ENCODE measurements at places on chromosomes 2 and 18. TPM values are rescaled to one million over a fixed set of nuclear protein-coding genes. Genes with fewer than 3 reads are reported as not detected.

GRCh38 chr2:201960305-201960704, 73.3 kb upstream of the FZD7 start:
- peak; percentile 44 for DNase-seq

DNA sequence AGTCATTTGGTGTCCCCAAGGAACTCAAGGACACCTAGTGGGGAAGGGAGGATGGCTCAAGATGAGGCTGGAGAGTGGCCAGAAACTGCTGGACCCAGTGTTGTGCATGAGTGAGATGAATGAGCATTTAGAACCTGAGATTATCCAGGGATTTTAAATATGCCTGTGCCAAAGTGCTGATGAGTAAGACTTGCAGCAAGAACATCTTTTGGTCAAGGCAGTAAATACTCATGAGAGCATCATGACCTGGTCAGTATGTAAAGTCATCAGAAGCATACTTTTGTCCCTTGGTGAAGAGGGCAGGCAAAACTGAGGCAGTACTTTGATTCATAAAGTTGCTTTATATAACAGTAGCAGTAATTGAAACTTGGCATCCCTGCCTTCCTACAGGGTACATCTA, 3.1 kb upstream of the SPP2 start:
- no peak for DNase-seq

Gene SERPINB10
- not detected for total RNA-seq

Gene SETBP1
- 72.4 TPM for total RNA-seq

Gene PFN4
- not detected for total RNA-seq
